ENCODE measurements at places on chromosomes 3 and 15.
A peak's percentile ranks its signal among the peaks of the same experiment; 100 is the strongest.

GRCh38 chr3:37823189-37823588 is 38.5 kb upstream of the CTDSPL start:
- no peak for DNase-seq

DNA sequence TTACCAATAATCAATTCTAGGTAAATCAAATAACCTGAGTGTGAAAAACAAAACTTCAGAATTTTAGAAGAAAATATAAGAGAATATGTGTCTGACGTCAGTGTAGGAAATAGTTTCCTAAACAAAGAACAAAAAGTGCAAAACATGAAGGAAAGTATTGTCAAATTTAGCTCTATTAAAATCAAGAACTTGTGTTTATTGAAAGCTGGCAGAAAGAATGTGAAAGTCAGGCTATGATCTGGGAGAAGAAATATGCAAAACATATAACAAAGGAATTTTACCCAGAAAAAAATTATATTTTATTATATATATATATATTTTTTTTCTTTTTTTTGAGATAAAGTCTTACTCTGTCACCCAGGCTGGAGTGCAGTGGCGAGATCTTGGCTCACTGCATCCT is 129.1 kb upstream of the ANKRD28 start:
- DNase-seq, result no peak

- DNase-seq, result no peak
These were observed 86.5 kb downstream of the TNIK start for GRCh38 chr3:171373711-171374110.

DNA sequence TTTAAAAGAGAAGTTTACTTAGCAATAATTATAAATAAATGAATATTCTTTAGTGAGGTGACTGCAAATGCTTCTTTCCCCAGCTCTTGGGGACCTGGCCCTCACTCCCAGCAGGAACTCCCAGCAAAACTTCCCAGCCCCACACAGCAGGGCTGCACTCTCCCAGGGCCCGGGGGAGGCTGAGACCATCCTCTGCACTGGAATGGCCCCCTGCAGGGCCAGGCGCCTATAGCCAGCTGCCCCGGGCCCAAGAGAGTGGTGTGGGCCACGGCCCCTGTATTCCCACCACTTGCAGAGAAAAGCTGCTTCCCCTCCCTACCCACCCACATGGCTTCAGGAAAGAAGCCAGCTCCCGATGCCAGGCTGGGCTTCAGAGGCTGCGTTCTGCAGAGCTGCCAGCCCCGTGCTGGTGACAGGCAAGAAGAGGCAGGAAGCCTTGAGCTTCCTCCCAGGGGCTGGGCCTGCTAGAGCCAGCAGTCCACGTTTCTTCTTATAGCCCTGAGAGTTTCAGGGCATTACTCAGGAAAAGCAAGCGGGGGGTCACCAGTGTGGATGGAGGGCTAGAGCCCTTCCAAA is 20.0 kb downstream of the IDH2 start:
- no peak for DNase-seq

DNA sequence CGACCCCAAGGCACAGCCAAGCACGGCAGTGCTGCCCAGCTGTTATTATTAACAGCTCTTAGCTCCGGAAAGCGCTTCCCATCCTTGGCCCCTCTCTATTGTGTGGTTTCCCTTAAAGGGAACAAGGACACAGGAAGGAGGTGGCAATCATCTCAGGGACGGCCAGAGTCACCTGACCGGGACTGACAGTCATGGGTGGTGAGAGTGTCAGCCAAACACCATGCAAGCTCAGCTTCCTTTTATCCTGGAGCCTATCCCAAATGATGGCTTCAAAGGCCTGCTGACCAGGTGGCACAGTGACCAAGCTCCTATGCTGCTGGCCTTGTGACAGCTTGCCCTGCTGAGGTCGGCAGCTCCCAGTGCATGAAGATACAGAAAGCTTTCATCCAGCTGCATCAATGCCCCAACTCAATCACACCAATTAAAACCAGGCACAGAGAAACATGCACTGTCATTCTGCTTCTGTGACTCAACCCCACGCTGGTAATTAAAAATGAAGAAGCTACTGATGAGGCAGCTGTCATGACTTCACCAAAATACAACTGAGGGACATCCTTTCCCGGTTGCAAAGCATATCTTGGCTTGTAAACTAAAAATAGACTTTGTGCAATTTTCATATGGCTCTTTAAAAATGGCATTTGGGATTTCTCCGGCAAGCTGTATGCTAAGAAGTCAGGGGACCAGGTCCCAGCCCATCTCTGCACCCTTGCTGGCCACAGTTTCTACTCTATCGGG is 34.0 kb downstream of the PCSK6 start:
- peak; percentile 13 for DNase-seq

DNA sequence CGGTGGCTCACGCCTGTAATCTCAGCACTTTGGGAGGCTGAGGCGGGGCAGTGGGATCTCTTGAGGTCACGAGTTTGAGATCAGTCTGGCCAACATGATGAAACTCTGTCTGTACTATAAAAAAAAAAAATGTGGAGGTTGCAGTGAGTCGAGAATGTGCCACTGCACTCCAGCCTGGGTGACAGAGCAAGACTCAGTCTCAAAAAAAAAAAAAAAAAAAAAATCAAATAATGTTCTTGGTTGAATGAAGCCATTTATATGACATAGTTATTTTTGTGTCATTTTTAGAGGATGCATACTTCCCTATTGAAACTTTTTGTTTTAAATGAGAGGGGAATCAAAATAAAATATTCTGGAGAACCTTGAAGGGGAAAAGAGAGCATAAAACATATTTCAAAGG is 3.1 kb downstream of the HMCES start:
- no peak for DNase-seq

DNA sequence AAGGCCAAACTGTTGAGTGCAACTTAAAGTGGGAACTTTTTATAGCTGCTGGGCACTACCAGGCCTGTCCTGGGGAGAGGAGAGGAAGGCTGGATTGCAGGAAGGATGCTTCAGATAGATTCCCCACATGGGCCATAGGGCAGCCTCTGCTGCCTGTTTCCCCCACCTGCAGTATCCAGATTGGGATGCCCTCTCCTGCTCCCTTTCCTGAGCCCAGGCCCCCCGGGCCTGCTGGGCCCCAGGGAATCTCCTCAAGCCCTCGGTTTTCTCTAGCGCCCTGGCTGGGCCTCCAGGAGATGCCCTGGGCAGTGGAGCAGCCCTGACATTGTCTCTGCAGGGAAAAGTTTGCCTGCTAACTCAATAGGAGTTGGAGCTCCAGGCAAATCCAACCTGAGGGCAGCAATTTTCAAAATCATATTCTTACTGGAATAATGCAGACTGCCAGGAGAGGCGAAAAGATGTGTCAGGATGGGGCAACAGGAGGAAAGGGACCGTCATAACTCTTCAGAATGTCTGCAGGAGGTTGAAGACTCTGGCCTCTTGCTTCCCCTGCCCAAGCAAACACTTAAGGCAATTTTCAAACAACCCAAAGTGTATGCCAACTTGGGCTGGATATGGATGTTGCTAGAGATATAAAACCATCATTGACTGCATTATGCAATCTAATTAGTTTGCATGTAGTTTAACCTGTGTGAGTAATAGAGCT is 4.4 kb downstream of the NR2F2 start:
- DNase-seq, result no peak

GRCh38 chr15:98583771-98584430 is 64.4 kb upstream of the IGF1R start:
- DNase-seq, result peak; percentile 43

GRCh38 chr3:106745344-106746168 is 631.7 kb upstream of the CCDC54 start:
- DNase-seq, result no peak

GRCh38 chr15:97456521-97457202 is 503.8 kb upstream of the ARRDC4 start:
- no peak for DNase-seq

DNA sequence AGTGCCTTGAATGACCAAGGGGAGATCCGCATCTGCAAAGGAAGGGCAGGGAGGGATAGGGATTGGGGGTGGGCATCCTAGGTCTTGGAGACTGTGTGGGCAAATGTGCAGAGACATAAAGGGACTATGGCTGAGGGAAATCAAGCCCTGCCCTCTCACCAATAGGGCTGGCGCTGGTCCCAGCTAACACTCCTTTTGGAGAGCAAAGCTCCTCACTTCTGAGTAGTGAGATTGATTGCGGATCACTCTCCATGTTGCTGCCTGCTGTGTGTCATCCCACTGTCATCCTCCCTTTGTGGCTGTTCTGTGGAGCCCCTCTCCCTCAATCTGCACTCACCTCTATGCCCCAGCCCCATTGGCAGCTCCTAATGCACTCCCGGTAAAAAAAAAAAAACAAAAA is 2.2 kb upstream of the CELSR3 start:
- no peak for DNase-seq

- DNase-seq, result no peak
These were observed 10.7 kb upstream of the CSTA start for GRCh38 chr3:122314228-122314876.

GRCh38 chr3:135454890-135455289 is 510.6 kb upstream of the PPP2R3A start:
- no peak for DNase-seq

GRCh38 chr15:85490856-85491255 is 110.5 kb downstream of the AKAP13 start:
- no peak for DNase-seq

DNA sequence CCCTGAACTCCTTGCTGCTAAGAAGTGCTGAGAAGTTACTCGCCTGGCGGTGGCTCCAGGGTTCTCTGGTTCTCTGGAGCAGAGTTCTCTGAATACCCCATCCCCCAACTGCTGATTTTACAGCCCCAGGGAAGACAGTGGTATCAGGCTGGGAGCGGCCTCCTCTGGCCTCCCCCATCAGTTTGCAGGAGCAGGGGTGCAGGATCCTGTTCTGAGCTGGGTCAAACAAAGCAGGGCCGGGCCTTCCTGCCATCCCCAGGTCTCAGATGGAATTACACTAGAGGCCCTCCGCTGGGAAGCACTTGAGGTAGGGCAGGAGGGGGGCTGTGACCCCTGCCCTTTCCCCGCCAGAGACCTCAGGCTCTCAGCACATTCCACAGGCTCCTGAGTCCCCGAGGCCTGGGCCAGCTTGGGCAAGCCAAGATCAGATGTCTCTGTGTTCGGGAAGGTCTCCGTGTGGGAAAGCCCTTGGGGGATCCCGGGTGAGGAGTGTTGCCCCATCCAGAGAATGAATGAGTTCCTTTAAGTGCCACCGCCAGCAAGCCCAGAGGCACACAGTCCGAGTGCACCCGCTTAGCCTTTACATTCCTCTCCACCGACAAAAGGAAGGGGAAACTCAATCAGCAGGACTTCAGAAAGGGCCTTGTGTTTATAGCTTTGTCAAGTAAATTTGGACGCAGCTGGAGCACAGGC is 149.9 kb downstream of the LRRK1 start:
- no peak for DNase-seq

GRCh38 chr3:99212969-99213368 is 311.5 kb upstream of the DCBLD2 start:
- no peak for DNase-seq

DNA sequence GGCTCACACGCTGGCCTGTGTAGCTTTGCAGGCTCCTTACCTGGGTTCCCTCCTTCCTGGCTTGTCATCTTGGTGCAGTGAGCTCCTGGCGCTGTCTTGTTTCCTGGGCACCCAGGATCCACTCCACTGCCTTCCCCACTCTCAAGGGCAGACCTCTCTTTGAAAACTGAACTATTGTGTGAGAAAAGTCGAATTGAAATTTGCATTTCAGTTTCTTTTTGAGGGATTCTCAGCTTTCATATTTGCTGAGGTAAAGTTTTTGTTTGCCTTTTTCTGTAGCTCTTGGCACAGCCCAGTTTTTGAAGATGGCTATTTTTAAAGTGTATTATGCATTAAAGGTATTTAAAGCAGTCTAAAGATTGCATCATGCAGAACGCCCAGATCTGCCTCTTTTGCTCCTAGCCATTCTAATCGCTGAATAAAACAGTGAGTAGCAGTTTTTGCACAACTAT is 70.1 kb downstream of the CCK start:
- no peak for DNase-seq

DNA sequence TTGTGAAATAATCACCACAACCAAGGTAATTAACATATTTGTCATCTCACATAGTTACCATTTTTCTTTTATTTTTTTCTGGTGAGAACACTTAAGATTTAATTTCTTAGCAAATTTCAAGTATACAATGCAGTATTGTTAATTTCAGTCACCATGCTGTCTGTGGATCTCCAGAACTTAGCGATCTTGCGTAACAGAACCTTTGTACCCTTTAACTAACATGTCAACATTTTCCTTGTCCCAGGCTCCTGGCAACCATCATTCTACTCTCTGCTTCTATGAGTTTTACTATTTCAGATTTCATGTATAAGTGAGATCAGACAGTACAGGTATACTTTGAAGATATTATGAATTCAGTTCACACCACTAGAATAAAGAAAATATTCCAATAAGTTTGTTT is 154.4 kb downstream of the KCNAB1 start:
- no peak for DNase-seq

- DNase-seq, result no peak
These were observed 524 bp downstream of the MRPS11 start for GRCh38 chr15:88467935-88468528.

DNA sequence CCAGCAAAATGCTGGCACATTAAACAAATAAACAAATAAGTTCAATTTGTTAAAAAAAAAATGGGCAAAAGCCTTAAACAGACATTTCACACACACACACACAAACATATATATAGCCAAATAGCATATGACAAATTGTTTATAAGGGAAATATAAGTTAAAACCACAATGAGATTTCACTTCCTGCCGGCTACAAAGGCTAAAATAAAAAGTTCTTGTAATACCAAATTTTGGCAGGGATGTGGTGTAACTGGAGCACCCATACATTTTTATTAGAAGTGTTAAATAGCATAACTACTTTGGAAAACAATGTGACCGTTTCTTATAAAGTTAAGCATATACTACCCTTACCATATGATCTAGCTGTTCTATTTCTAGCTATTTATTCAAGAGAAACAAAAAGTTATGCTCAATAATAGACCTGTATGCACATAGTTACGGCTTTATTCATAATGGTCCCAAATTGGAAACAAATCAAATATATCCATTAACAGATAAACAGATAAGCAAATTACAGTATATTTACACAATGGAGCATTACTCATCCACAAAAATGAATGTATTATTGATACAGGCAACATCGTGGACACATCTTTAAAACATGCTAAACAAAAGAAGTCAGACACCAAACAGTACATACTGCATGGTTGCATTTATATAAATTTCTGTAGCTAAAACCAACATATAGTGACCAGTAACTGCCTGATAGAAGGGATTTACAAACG is 93.9 kb downstream of the EOMES start:
- no peak for DNase-seq

GRCh38 chr3:74267588-74268184 is 346.8 kb downstream of the CNTN3 start:
- DNase-seq, result peak; percentile 2

DNA sequence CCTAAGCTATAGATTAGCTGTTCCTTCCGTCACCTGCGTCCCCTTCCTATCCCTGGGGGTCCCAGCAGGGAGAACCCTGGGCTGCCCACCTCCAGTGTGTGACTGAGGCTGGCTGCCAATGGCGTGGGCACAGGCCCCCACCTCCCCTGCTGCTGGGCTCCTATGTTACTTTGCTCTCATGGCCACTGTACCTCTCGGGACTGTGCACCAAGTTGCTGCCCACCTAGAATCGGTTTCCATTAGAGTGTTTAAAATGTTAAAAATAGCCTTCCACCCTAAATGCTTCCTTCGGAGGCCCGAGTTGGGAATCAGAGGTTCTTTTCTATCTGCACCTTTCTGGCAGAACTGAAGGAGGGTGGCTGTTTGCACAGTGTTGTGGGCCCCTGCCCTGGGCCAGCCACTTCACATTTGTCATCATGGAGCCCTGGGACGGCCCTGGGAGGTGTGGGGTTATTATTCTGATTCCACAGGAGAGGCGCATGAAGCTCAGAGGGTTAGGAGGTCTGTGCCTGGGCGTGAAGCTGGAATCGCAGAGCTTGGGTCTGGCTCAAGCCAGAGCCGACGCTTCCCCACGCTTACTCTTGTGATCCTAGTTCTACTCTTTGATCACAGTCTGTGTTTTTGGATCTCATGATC is 29.1 kb downstream of the IRAK2 start:
- DNase-seq, result no peak

Measured in COR-L47 (cell line).